MCF 10A (cell line): ENCODE measurements at places on chromosomes 11 and 22. TPM values are rescaled to one million over a fixed set of nuclear protein-coding genes. Genes with fewer than 3 reads are reported as not detected.

ANO1 gene
- not detected in 2 replicates for total RNA-seq

OR10A4 gene
- total RNA-seq = not detected in 2 replicates

CCDC116 gene
- 0.21 TPM in 1 of 2 replicates, not detected in the other for total RNA-seq

RRAS2 gene
- total RNA-seq = 128 and 145 TPM in 2 replicates

APOBEC3B gene
- total RNA-seq = 1.0 and 1.1 TPM in 2 replicates

DNA sequence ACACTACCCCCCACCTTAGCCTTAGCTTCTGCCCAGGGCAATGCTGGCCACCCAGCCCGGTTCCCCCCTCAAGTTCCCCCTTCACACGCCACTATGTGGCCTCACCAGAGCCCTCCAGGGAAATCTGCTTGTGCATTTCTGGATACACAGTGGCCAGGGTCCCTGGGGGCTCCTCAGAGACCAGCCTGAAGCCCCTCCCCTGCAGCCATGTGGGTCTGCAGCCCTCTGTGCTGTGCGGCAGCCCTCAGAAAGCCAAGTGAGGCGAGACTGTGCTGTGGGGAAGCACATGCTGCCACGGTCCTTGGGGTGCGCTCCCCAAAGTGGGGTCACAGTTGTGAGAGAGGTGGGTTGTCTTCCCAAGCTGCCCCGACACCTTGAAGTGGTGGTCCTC, 2.1 kb upstream of the PLXNB2 start:
- H3K4me3 ChIP-seq = no peak overlapping the region
- H3K27ac ChIP-seq = no peak overlapping the region
- peaks cover 11% of the 10 kb centered on the region for H3K4me1 ChIP-seq

GRCh38 chr22:18997925-18998315, 61.8 kb upstream of the PRODH start:
- no peak overlapping the region for H3K4me3 ChIP-seq
- H3K27ac ChIP-seq = no peak overlapping the region
- peaks cover 22% of the 10 kb centered on the region for H3K27me3 ChIP-seq
- H3K4me1 ChIP-seq = no peaks in the 10 kb centered on the region

- no peak for DNase-seq
- no peaks in the 10 kb centered on the region for H3K27me3 ChIP-seq
- peaks cover 21% of the 10 kb centered on the region for H3K36me3 ChIP-seq
- no peak overlapping the region for H3K27ac ChIP-seq
Observed at GRCh38 chr11:111829185-111829968, 42.0 kb downstream of the ALG9 start.

DNA sequence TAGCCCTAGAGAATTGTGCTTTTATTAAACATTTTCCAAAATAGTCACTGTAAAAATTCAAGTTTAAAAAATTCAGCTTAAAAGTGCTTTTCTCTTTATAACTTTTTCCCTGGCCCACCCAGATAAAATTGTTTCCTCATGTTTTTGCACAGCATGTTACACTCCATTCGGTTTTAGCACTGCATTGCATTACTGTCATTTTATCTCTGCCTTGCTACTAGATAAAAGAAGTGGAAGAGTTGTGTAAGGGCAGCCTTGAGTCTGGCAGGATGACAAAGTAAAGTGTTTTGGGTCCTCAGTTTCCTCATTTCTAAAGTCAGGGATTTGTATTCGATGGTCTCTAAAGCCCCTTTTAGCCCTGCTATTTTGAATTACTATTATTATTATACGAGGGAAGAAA, 99.8 kb downstream of the ATM start:
- peaks cover 87% of the 10 kb centered on the region for H3K36me3 ChIP-seq
- no peak for DNase-seq
- no peak overlapping the region for H3K4me3 ChIP-seq
- H3K27me3 ChIP-seq = no peaks in the 10 kb centered on the region
- H3K4me1 ChIP-seq = peaks cover 10% of the 10 kb centered on the region
- H3K27ac ChIP-seq = no peak overlapping the region

GRCh38 chr11:28110821-28111200, 2.6 kb downstream of the METTL15 start:
- H3K27ac ChIP-seq = peak overlapping the region; percentile 99
- no peaks in the 10 kb centered on the region for H3K27me3 ChIP-seq
- DNase-seq = no peak
- peaks cover 28% of the 10 kb centered on the region for H3K4me1 ChIP-seq
- H3K36me3 ChIP-seq = peaks cover 5% of the 10 kb centered on the region
- peak overlapping the region; percentile 98 for H3K4me3 ChIP-seq

DNA sequence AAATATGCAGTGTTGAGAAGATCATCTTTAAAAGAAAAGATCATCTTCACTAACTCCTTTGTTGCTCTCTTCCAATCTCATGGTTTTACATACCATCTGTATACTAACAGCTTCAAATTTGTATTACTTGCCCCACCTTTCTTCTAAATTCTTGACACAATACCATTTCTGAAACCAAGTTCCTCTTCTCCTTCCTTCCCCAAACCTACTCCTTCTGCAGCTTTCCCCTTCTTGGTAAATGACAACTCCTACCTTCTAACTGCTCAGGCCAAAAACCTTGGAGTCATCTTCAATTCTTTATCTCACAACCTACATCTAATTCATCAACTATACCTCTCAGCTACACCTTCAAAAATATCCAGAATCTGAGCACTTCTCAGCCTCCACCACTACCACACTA, 9.3 kb downstream of the PRCP start:
- H3K4me3 ChIP-seq = no peak overlapping the region
- DNase-seq = no peak
- no peak overlapping the region for H3K27ac ChIP-seq

DNA sequence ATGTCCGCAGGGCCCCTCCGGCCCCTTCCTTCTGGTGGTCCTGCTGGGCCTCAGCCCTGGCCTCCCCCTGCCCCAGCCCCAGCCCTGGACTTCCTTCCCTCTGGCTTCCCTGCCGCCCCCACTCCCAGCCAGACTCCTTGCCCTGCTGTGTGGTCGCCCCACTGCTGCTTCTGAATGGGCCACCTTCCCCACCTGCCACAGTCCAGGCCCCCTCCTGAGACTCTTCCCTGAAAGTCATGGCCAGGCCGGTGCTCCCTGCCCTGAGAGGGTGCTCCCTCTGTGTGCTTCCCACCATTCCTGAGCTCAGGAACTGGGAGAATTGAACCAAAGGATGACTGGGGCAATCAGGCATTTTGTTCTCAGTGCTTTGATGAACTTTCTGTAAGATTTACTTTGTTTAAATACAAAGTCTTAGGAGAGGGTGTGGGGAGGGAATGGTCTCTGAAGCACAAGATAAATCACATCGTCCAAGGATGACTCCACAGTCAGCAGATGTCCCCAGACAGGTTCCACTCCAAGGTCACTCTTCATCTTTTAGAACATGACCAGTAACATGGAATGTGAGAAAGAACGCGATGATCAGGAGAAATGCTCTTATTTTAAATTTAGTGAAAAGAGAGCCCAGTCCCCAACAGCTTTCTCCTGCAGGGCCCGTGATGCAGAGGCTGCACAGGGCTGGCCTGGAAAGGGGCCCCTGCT, 774 bp downstream of the APOBEC3D start:
- H3K36me3 ChIP-seq = peaks cover 8% of the 10 kb centered on the region
- H3K4me1 ChIP-seq = peaks cover 1% of the 10 kb centered on the region
- no peak overlapping the region for H3K4me3 ChIP-seq

GRCh38 chr22:36910461-36910860, 3.0 kb upstream of the CSF2RB start:
- H3K27me3 ChIP-seq = peaks cover 75% of the 10 kb centered on the region
- H3K36me3 ChIP-seq = peaks cover 6% of the 10 kb centered on the region
- DNase-seq = no peak
- no peak overlapping the region for H3K27ac ChIP-seq

GRCh38 chr11:126415128-126415527, 59.6 kb downstream of the ST3GAL4 start:
- no peaks in the 10 kb centered on the region for H3K27me3 ChIP-seq
- H3K36me3 ChIP-seq = peaks cover 21% of the 10 kb centered on the region
- H3K27ac ChIP-seq = no peak overlapping the region
- H3K4me3 ChIP-seq = no peak overlapping the region
- no peaks in the 10 kb centered on the region for H3K4me1 ChIP-seq

DNA sequence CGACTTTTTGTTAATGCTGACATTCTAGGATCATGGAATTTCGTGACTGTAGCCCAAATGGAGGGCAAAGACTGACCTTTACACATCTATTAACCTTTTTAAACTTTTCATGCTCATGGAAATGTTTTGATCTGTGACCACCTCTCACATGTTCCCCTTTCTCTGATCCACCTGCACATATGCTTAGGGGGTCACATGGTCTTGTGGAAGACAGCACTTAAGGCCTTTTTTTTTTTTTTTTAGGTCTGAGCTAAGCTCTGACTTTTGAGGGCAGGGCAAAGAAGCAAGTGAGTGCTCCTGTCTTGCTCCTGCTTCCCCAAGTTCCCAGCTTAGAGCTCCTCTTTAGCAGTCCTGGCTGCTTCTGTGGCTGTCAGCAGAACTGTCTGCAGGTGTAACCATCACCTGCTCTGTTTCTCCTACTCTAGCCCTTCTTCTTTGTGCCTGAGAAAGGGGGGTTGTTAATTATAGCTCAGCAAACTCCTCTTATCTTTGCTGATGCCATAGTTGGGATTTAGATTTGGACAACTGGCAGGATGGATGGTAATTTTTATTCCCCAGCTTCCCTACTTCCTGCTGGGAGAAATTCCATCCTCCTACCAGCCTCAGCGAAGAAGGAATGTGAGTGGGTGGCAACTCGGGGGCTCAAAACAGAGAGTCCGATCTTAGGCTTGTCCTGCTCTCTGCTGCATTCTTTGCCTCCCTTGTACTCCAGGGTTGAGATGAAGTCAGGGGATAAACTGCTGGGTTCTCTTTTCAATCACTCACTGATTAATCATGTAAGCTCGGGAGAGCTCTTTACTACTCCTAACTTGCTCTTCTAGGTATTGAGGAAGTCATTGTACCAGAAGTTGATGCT, 64.4 kb downstream of the GRAMD1B start:
- H3K36me3 ChIP-seq = no peaks in the 10 kb centered on the region
- H3K27me3 ChIP-seq = peaks cover 23% of the 10 kb centered on the region
- no peaks in the 10 kb centered on the region for H3K4me1 ChIP-seq

DNA sequence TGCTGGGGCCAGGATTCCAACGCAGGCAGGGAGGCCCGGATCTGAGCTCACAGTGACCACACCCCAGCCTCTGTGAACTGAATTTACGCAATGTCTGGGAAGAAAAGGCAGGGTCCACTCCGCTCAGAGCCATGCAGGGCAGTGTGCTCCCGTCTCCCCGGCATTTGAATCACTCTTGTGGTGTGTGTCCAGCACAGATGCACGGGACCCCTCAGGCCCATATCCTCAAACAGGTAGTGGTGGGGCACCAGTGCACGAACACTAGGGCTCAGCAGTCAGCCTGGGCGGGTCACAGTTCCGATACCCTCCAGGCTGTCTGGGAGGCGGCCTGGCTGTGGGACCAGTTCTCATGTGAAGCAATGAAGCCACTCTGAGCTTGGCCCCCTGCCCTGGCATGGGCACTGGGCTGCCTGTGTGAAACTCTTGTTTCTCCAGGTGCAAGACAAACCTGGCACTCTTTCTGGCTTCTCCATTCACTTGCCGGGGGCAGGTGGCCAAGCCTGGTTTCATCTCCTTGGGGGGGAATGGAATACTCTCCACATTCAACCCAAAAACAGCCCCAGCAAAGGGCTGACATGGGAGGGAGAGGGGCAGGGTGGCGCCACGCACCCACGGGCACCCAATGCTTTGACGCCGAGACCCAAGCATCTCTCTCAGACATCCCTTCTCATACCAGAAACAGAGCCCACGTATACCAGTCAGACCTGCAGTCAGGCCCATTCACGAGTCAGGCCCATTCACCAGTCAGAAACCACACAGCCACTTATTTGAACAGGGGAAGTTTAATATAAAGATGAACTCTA, 14.3 kb downstream of the DHCR7 start:
- H3K27me3 ChIP-seq = no peaks in the 10 kb centered on the region
- H3K27ac ChIP-seq = no peak overlapping the region
- peaks cover 19% of the 10 kb centered on the region for H3K4me1 ChIP-seq
- H3K36me3 ChIP-seq = peaks cover 23% of the 10 kb centered on the region
- peak; percentile 77 for DNase-seq
- H3K4me3 ChIP-seq = peak overlapping the region; percentile 12

GRCh38 chr11:20458905-20459632, 71.6 kb downstream of the PRMT3 start:
- no peaks in the 10 kb centered on the region for H3K4me1 ChIP-seq
- H3K36me3 ChIP-seq = peaks cover 34% of the 10 kb centered on the region
- no peaks in the 10 kb centered on the region for H3K27me3 ChIP-seq
- H3K4me3 ChIP-seq = no peak overlapping the region
- DNase-seq = no peak
- no peak overlapping the region for H3K27ac ChIP-seq

DNA sequence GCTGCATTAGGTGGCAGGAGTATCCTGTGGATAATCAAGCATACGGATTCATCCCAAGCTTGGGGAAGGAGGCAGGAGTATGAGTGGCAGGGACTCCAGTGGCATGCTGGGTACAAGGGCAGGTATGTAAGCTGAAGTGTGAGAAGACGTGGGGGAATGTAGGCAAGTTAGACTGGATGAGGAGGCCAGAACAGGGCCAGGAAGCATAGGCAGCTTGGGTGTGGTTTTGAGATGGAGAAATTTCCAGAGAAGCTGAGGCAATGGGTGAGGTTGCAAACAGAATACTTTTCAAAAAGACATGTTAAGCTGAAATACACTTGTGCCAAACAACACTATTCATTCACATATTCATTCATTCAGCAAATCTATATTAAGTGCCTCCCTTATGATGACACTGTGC, 43.1 kb upstream of the AMOTL1 start:
- peak overlapping the region; percentile 10 for H3K27ac ChIP-seq
- no peak for DNase-seq
- H3K27me3 ChIP-seq = no peaks in the 10 kb centered on the region
- H3K36me3 ChIP-seq = peaks cover 27% of the 10 kb centered on the region
- peaks cover 29% of the 10 kb centered on the region for H3K4me1 ChIP-seq
- no peak overlapping the region for H3K4me3 ChIP-seq

- H3K4me3 ChIP-seq = no peak overlapping the region
- no peaks in the 10 kb centered on the region for H3K27me3 ChIP-seq
- no peak overlapping the region for H3K27ac ChIP-seq
- no peak for DNase-seq
- peaks cover 6% of the 10 kb centered on the region for H3K36me3 ChIP-seq
Observed at GRCh38 chr11:76135491-76135890, 70.8 kb downstream of the WNT11 start.

DNA sequence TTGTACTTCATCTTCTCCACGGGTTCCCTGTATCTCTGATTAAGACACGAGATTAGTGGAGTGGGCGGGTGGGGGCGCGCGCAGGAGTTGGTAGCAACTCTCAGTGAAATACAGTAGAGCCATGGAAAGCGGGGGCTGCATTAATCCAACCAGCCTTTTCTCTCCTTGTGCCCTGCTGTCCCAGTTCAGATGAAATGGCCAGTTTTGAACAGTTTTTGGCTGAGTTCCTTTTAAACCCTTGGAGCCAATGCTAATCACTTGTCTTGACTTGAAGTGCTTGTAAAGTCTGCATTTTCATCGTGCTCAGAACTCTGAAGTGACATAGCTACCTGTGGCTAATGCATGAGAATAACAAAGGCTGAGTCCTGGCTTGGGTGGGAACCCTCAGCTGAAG, 734 bp upstream of the TMEM123 start:
- peak overlapping the region; percentile 94 for H3K4me3 ChIP-seq
- peak overlapping the region; percentile 90 for H3K27ac ChIP-seq
- peaks cover 41% of the 10 kb centered on the region for H3K4me1 ChIP-seq
- peaks cover 18% of the 10 kb centered on the region for H3K36me3 ChIP-seq
- peak; percentile 37 for DNase-seq
